ENCODE measurements at places on chromosomes 7 and 10. TPM values are rescaled to one million over a fixed set of nuclear protein-coding genes. Genes with fewer than 3 reads are reported as not detected.

Gene CAMK1D
- 2.1 TPM for total RNA-seq

Gene ANKRD61
- 0.26 TPM for total RNA-seq

Gene ING3
- 12.8 TPM for total RNA-seq

Gene AOAH
- total RNA-seq, result not detected

- H3K27ac ChIP-seq, result no peak overlapping the region
- peak; percentile 70 for DNase-seq
- peaks cover 18% of the 10 kb centered on the region for H3K4me1 ChIP-seq
- no peaks in the 10 kb centered on the region for H3K27me3 ChIP-seq
- H3K4me3 ChIP-seq, result no peak overlapping the region
Measured at GRCh38 chr10:119199231-119199992, 8.0 kb upstream of the GRK5 start.

DNA sequence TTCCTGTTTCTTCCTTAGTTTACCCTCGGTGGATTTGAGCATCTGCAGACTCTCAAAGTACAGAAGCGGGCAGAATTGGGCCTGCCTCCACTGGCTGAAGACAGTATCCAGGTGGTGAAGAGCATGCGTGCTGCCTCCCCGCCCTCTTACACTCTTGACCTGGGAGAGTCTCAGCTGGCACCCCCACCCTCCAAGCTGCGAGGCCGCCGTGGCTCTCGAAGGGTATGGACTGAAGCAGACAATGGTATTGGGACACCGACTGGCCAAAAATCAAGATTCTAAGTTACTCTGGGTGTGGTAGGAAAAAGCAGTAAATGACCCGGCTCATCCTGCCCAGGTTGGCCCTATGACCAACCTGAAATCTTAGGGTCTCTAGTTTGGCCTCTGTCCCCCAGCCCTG lies 22.2 kb downstream of the STRIP2 start:
- no peak for DNase-seq
- H3K27me3 ChIP-seq, result no peaks in the 10 kb centered on the region
- no peak overlapping the region for H3K4me3 ChIP-seq
- H3K27ac ChIP-seq, result no peak overlapping the region

DNA sequence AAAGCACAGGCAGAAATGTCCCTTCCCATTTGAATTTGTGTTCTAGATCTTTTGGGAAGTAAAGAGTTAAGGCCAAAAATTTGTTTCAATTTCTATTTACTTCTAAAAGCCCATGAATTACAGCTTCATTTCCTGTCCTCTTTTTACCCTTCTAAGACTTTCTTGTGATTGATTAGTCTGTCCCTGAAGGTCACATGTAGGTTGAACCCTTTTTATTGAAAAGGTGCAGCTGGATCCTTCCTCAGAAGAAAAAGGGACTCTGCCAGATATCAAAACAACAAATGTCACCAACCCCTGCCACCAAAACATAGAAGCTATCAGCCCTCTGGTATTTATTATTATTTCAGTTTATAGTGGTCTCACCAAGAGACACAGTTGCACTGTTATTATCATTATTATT lies 424.9 kb upstream of the DPP6 start:
- H3K4me3 ChIP-seq, result no peak overlapping the region
- no peak for DNase-seq
- H3K4me1 ChIP-seq, result no peaks in the 10 kb centered on the region
- H3K27ac ChIP-seq, result no peak overlapping the region

DNA sequence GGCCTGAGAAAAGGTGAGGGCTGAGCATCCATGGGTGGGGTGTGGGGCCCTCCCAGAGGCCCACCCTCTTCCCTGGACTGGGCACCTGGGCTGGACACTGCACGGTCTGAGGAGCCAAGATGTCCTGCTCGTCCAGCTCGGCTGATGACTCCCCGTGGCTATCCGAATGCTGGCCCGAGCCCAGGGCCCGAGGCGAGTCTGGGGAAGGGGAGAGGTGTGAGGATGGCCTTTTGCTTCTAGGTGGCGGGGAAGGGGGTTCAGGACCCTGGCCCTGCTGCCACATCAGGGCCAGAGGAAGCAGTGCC lies 7.1 kb downstream of the NACAD start:
- H3K4me3 ChIP-seq, result no peak overlapping the region
- H3K27me3 ChIP-seq, result no peaks in the 10 kb centered on the region
- H3K36me3 ChIP-seq, result no peaks in the 10 kb centered on the region
- H3K27ac ChIP-seq, result no peak overlapping the region
- DNase-seq, result no peak

DNA sequence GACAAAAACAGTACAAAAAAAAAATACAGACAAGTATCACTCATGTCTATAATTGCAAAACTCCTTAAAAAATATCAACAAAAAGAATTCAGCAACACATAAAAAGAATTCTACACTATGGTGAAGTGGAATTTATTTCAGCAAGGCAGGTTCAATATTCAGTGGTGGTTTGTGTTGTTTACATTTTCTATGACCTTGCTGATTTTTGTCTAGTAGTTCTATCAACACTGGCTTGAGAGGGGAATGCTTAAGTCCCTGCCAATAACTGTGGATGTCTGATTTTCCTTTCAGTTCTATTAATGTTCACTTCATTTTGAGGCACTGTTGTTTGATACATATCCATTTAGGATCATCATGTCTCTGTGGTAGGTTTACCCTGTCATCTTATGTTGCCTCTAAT lies 58.5 kb downstream of the CADPS2 start:
- no peaks in the 10 kb centered on the region for H3K4me1 ChIP-seq
- no peaks in the 10 kb centered on the region for H3K27me3 ChIP-seq
- DNase-seq, result no peak
- no peaks in the 10 kb centered on the region for H3K36me3 ChIP-seq

DNA sequence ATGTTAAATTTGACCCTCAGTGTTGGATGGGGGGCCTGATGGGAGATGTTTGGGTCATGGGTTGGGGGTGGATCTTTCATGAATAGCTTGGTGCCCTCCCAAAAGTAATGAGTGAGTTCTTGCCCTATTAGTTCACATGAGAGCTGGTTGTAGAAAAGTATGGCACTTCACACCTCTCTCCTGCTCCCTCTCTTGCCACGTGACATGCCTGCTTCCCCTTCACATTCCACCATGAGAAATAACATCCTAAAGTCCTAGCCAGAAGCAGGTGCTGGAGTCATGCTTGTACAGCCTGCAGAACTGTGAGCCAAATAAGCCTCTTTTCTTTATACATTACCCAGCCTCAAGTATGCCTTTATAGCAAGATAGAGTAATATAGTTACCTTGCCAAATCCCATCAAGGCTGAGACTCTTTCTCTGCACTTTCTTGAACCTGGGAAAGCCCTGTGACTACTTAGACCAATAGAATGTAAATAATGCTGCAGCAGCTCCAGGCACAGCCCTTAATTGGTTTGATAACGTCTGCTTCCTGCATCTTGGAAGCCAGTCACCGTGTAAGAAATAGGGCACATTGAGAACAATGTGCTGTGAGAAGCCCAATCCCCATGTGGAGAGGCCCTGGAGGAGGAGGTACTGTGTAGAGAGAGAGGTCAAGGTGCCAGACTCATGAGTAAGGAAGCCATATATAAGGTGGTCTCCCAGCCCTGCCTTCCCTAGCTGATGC lies 88.0 kb upstream of the NAMPT start:
- DNase-seq, result no peak
- H3K27ac ChIP-seq, result no peak overlapping the region
- H3K4me1 ChIP-seq, result no peaks in the 10 kb centered on the region
- H3K36me3 ChIP-seq, result no peaks in the 10 kb centered on the region

DNA sequence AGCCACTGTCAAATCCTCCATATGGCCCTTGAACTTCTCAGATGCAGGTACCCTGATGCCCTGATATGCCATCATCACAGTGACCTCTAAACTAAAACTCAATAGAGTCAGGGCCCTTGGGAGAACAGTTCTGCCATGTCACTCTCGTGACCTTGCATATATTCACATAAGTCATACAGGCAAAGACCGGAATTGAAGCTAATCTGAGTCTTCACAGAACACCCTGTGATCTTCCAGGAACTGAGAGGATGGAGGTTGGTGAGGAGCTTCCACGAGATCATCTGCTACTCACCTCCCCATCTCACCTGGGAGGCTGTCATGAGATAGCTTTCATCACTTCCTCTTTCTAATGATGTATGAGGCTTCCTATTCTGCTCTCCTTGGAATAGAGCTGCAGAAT lies 228.7 kb upstream of the CCDC6 start:
- H3K36me3 ChIP-seq, result no peaks in the 10 kb centered on the region
- DNase-seq, result no peak
- H3K27me3 ChIP-seq, result no peaks in the 10 kb centered on the region
- no peak overlapping the region for H3K4me3 ChIP-seq
- H3K27ac ChIP-seq, result no peak overlapping the region
- peaks cover 41% of the 10 kb centered on the region for H3K4me1 ChIP-seq

DNA sequence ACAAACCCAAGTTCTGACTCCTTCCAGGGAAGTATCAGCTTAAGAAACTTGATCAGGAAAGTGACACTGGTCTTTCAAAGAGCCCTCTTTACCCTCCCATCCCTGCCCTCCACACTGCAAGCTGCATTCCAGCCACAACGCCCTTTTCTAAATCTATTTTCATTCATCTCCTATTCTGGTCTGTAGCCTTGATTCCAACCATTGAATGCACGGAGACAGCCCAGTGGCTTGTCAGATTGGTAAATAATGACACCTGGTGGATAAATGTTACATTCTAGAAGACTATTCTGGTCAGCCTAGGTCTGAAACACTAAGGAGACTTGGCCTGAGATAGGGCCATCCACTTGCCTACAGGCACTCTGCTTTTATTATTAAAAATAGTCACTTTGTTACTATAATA lies 20.9 kb downstream of the MORN4 start:
- peak; percentile 72 for DNase-seq
- no peaks in the 10 kb centered on the region for H3K4me1 ChIP-seq
- no peak overlapping the region for H3K4me3 ChIP-seq
- H3K36me3 ChIP-seq, result no peaks in the 10 kb centered on the region
- no peak overlapping the region for H3K27ac ChIP-seq
- no peaks in the 10 kb centered on the region for H3K27me3 ChIP-seq

DNA sequence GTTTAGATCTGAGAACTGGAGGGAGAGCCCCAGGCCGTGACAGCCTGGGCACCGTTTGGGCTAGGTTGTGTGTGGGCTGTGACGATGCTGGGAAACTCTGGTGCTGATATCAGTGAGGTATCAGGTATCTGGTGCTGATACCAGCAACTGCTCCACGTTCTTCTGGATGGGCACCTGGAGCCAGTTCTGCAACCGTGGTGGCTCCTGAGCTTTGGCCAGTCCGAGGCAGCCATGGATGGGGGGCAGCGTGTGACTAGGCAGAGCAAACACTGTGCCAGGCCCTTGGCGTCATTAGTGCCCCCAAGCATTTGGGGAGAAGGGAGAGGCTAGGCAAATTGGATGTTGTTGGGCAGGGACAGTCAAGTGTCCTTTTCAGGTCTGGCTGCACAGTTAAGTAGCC lies 57.9 kb downstream of the ZNF467 start:
- H3K36me3 ChIP-seq, result no peaks in the 10 kb centered on the region
- no peaks in the 10 kb centered on the region for H3K27me3 ChIP-seq
- DNase-seq, result no peak
- peak overlapping the region; percentile 85 for H3K4me3 ChIP-seq
- peaks cover 9% of the 10 kb centered on the region for H3K4me1 ChIP-seq

DNA sequence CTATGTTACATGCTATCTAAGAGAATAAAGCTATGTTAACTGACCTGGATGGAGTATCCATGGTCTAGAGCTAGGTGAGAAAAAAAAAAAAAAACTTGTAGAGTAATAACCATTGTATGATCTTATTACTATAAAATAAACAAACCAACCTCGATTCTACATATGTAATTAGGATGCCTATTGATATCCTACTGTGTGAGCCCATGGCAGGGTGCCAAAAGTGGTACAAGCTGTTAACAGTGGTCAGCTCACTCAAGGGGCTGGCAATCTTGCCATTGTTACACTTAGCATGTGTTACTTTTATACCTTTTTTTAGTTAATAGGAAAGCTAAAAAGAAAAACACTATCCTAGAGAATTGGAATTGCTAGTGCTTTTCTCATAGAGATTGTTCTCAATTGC lies 13.5 kb upstream of the IL6 start:
- no peak for DNase-seq
- H3K27me3 ChIP-seq, result no peaks in the 10 kb centered on the region
- no peak overlapping the region for H3K27ac ChIP-seq
- H3K4me1 ChIP-seq, result peaks cover 15% of the 10 kb centered on the region
- H3K36me3 ChIP-seq, result no peaks in the 10 kb centered on the region
- no peak overlapping the region for H3K4me3 ChIP-seq

DNA sequence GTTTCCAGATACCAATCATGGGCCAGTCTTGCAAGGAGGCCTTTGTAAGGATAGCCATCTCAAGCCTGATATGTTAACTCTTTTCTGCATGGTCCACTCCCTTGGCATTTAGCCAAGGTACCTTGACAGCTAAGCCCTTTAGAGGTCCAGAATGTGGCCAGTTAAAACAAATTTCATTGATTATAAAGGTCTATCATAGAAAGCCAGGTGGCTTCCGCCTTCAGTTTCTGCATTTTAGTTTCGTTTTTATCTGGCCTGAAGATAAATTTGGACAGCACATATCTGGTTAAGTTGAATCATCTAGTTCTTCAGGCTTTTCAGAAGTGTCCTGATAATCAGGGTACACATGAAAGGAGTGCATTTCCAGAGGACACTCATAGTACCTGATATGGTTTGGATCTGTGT lies 30.7 kb downstream of the ANKIB1 start:
- no peak overlapping the region for H3K4me3 ChIP-seq
- no peak for DNase-seq
- no peaks in the 10 kb centered on the region for H3K4me1 ChIP-seq
- no peak overlapping the region for H3K27ac ChIP-seq
- peaks cover 6% of the 10 kb centered on the region for H3K36me3 ChIP-seq

DNA sequence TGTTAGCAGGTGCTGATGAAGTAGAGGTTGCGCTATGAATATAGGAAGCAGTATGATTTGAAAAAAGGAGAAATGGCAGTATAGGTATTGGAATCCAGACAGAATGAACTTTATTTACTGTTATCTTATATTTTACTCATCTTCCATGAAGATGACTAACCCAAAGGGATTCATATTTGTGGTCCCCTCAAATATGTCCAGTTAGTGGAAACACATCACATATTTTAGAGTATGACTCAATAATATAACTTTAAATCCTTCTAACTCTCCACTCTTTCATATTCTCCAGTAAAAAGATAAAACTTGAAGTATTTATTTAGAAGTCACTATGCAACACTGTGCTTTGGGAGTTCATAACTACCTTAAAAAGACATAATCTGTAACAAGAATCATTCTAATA lies 286.5 kb upstream of the LRRTM3 start:
- H3K27ac ChIP-seq, result no peak overlapping the region
- peaks cover 19% of the 10 kb centered on the region for H3K4me1 ChIP-seq
- DNase-seq, result peak; percentile 69
- no peak overlapping the region for H3K4me3 ChIP-seq
- H3K27me3 ChIP-seq, result no peaks in the 10 kb centered on the region

- H3K27me3 ChIP-seq, result no peaks in the 10 kb centered on the region
- H3K4me3 ChIP-seq, result no peak overlapping the region
- no peaks in the 10 kb centered on the region for H3K36me3 ChIP-seq
Measured at GRCh38 chr7:68785036-68785435, 813.2 kb upstream of the AUTS2 start.

DNA sequence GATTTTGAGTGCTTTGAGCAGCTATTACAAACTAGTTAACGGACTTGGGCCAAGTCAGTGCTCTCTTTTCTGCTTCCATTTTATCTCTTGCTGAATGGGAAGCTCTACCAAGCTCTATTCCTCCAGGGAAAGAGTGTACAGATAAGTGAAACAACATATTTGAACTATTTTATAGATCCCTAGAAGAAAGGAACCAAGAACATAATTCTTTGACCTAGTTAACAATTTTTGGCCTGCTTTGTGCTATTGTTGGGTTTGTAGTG lies 244.8 kb downstream of the PRKG1 start:
- H3K36me3 ChIP-seq, result no peaks in the 10 kb centered on the region
- no peak overlapping the region for H3K27ac ChIP-seq
- no peaks in the 10 kb centered on the region for H3K27me3 ChIP-seq
- H3K4me1 ChIP-seq, result no peaks in the 10 kb centered on the region

- H3K27me3 ChIP-seq, result no peaks in the 10 kb centered on the region
- H3K4me1 ChIP-seq, result peaks cover 11% of the 10 kb centered on the region
Measured at GRCh38 chr7:143454091-143454680, 10.9 kb downstream of the TAS2R60 start.
